Amygdala (tissue), 56 donors: ENCODE measurements at places on chromosomes 3 and 15.

DNA sequence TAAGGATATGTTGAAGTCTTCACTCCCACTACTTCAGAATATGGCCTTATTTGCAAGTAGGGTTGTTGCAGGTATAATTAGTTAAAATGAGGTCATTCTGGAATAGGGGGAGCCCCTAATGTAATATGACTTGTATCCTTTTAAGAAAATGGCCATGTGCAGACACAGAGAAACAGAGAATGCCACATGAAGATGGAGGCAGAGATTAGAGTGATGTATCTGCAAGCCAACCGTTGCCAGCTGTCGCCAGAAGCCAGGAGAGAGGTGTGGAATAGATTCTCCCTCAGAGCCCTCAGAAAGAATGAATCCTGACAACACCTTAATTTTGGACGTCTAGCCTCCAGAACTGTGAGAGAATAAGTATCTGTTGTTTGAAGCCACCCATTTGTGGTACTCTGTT lies 11.3 kb upstream of the TRANK1 start:
- no peak for DNase-seq

DNA sequence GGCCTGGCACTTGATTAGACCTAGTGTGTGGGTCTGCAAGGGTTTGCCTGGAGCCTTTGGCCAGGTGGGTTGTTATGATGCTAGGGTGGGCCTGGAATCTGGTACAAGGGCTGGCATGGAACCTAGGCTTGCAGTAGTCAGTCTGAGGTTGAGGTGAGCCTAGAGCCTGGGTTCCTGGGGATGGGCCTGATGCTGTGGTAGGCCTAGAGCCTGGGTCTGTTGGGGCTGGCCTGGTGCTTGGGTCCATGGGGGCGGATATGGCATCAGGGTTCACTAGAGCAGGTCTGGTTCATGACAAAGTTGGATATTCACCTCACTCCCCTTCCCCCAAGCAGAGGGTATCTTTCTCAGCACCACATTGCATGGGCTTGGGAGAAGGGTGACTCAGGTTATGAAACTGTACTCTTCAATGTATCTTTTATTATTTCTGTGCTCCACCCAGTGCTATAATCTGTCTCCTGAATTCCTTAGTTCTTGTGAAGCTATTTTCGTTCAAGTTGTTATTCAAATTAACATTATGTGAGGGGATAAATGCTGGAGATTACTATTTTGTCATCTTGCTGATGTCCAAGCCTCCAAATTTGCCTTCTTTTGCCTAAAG lies 274.4 kb downstream of the NFKBIZ start:
- DNase-seq = no peak

DNA sequence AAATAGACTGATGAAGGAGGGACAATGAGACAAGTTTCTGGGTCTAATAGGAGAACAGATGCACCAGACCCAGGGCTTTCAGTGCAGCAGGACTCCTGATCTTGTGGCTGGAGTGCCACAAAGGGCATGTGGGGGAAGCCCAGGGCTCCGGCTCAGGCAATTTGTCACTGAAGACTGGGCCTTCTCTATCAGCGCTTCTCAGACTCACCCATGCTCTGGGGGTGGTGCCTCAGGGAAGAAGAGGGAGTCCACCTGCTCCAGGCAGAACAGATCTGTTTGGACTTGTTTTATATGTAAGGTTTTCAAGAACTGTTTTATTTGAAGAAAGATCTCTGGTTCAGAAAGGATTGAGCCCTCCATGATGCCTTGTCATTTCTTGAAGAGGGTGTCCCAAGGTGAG lies 112.4 kb upstream of the TLE3 start:
- DNase-seq = no peak

- DNase-seq = no peak
These were observed 412.4 kb downstream of the RAP2B start for GRCh38 chr3:153574445-153574844.

DNA sequence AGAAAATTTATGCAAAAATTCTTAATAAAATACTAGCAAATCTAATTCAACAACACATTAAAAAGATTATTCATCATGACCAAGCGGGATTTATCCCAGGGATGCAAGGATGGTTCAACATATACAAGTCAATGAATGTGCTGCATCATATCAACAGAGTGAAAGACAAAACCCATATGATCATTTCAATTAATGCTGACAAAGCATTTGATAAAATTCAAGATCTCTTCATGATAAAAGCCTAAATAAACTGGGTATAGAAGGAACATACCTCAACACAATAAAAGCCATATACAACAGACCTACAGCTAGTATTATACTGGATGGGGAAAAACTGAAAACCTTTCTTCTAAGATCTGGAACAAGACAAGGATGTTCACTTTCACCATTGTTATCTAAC lies 89.7 kb downstream of the KBTBD8 start:
- DNase-seq = no peak

DNA sequence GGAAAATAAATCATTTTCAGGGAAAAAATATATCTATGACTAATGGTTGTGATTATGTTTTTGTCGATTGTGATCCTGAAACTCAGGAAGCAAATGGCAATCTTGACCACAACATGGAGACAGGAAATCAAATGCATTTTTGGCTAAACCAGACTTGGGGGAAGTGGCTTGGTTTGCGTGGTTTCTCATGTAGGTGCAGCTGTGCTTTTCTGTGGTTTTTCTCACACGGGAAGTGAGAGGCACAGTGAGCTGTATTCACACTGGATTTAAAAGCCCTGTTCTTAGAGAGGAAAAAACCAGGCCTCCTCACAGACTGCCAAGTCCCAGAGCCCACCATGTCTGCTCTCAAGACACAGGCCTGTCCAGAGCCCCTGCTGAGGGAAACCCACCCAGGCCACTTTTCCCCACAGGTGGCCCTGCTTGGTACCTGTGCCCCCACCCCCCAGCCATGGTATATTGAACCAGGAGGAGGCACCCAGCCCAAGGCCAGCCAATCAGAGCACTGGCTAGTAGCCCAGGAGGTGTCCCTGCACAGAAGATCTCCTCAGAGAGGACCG lies 46.1 kb downstream of the BTD start:
- DNase-seq = no peak

DNA sequence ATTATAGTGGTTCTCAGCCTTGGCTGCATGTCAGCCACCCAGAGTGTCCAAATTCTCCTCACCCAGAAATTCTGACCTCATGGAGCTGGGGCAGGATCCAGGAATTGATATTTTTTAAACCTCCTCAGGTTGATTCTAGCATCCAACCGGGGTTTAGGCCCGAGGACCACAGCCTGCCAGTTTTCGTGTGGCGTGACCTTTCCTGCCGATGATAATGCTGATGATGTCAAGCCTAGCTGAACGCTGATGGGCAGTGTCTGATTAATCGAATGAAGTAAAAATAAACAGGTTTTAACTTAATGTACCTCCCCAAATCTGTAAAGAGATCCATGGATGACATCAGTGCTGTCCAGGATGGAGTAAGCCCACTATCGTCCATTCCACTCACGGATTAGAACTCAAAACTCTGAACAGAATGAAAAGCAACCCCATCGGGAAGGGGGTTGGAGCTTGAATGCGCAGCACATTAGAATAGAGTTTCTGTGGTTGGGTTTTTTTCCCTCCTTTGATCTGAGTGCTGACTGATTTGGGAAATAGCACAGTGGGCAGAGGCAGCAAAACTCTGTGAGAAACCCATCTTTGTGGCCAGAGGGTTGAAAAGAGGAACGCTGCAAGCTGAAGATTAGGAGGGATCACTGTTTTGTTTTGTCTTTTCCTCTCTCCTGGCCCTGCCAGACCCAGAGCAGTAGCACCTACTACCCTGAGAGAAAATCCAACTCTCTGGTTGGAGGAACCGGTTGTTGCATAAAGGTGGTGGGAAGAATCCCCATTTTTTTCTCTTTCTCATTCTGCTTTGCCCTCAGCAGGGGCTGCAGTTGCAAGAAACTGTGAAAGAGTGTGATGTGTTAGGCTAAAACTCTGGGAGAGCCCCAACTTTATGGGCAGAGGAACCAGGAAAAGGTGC lies 153.9 kb downstream of the APBA2 start:
- DNase-seq = no peak

- DNase-seq = no peak
These were observed 186.9 kb downstream of the ARRDC4 start for GRCh38 chr15:98147415-98147814.

GRCh38 chr3:60190073-60190472 lies 1061.2 kb downstream of the FHIT start:
- no peak for DNase-seq

GRCh38 chr3:40079203-40079846 lies 230.2 kb upstream of the EIF1B start:
- no peak for DNase-seq

- no peak for DNase-seq
These were observed 186.5 kb downstream of the FOXP1 start for GRCh38 chr3:71397046-71397445.
